ENCODE measurements at places on chromosomes 1 and 21.
A peak's percentile ranks its signal among the peaks of the same experiment; 100 is the strongest.

DNA sequence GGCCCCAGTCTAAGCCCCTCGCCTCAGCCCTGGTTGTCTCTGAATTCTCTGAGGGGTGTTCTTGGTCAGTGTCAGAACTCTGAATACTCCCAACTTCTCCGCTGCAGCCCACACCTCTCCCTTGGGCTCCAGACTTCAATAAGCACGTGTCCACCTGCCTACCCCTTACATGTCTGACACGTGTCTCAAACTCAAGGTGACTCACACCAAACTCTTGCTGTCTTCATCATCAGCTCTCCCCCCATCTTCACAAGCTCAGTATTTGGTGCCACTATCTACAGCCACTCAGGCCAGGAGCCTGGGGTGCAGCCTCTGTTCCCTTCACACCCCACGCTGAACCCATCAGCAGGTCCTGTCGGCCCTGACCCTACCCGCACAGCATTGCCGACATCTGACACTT, 18.8 kb upstream of the UBXN10 start:
- DNase-seq, result no peak

DNA sequence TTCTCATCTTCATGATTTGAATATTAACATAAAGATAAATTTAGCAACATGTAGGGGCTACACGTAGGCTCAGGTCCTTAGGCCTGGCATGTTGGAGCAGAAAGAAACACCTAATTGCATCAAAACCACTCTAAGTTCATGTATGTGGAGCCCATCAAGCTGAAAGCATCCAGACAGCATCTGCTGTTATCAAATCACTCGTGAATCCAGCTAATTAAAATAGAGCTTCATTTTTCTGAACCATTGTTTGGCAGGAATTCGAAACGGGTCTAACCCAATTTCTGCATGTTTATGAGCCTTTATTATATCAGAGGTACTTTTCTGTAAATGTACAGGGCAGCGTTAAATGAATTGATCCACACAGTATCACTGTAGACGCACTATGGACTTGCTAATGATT, 45.7 kb downstream of the PEX14 start:
- DNase-seq, result no peak

- peak; percentile 32 for DNase-seq
Observed at GRCh38 chr1:96357141-96357765, 364.3 kb upstream of the PTBP2 start.

GRCh38 chr21:37874481-37874880, 41.8 kb downstream of the KCNJ6 start:
- no peak for DNase-seq

GRCh38 chr1:228706305-228706704, 29.0 kb upstream of the RHOU start:
- no peak for DNase-seq

- DNase-seq, result peak; percentile 48
Observed at GRCh38 chr1:222769971-222770620, 33.1 kb downstream of the FAM177B start.

DNA sequence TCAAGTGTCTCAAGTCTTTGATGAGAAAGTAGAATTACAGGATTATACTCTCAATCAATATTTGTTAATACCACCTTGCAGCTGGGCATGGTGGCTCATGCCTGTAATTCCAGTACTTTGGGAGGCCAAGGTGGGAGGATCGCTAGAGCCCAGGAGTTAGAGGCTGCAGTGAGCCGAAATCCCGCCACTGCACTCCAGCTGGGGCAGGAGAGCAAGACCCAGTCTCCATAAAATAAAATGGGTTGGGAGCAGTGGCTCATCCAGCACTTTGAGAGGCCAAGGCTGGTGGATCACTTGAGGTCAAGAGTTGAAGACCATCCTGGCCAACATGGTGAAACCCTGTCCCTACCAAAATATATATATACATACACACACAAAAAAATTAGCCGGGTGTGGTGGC, 1.2 kb upstream of the NCMAP start:
- no peak for DNase-seq

DNA sequence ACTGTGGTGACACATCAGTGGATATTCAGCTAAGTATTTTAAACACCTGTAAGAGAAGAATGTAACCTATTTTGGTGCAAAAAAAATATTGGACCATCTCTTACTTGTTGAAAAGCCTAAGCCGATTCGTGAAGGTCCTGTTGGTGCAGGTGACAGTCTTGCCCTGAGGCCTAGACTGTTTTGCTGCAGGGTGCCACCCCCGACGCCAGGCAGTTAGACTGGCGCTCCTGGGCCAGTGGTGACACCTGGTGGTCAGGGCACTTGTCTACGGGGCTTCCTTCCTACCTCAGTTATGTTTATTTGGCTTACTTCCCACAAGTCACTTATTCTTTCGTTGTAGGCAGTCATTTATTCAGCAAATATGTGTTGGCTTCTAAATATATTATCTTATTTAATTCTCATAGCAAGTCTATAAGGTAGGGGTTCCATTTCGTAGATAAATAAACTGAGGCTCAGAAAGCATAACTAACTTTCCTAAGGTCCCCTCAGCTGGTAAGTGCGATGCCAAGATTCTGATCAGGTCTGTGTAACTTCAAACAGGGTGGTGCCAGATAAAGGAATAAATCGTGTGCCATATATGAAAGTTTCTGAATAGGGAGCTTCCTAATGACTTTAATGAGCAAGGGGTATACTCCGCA, 1.9 kb downstream of the EEIG2 start:
- DNase-seq, result peak; percentile 14

GRCh38 chr1:61012341-61012761, 70.0 kb upstream of the NFIA start:
- no peak for DNase-seq

DNA sequence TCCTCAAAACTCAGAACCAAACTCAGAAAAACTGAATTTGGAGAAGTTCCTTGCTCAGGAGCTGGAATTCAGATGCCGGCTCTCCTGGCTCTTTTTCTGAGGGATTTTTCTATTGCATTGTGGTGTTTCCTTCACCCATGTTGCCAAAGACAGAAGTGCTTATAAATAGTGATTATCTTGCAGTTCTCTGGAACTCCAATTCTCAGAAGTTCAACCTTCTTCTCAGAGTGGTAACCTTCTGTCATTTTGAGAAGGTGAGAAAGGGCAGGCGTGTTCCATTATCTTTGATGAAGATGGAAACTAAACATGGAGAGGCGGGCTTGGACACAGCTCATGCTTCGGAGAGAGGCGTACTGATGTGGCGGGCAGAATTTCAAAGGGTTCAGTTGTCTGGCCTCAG, 12.4 kb upstream of the ETV3 start:
- DNase-seq, result no peak

DNA sequence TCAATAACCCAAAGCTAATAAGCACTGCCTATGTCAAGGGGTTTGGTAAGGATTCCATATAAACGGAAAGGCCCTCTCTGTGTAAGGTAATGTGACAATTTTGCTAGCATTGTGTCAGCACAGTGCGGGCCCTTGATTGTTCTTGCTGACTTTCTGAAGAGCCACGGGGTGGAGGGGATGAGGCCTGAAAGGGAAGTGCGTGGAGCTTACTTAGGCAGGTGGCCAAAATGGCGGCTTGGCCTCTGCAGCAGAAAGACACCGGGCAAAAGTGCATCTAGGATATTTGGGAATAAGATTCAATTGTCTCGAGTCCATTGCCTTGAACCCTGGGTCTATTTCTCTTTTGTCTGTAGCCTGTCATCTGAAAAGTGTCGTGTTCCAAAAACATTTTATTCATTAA, 114.3 kb downstream of the TGFB2 start:
- peak; percentile 75 for DNase-seq

GRCh38 chr1:81936853-81937252, 136.1 kb downstream of the ADGRL2 start:
- DNase-seq, result no peak

GRCh38 chr21:46157396-46157986, 2.1 kb upstream of the FTCD start:
- no peak for DNase-seq

GRCh38 chr1:20632386-20632785, 872 bp upstream of the PINK1 start:
- DNase-seq, result no peak

- DNase-seq, result no peak
Observed at GRCh38 chr1:63475761-63476160, 47.3 kb downstream of the ITGB3BP start.

DNA sequence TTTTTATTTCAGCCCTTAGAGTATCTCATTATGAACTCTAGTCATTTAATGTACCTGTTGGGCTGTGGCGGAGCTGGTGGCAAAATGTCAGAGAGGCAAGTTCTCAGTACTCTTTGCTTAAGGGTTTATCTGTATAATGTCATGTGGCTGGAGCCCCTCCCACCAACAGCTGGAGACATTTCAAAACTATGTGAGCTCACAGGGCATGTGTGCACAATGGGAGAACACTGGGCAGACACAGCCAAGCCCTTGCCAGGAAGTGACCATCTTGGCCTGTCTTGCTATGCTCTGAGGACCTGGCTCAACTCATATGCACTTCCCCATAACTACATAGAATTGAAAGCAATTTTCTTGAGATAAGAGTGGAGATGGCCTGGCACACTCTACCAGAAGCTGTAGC, 296.4 kb downstream of the PTPRU start:
- no peak for DNase-seq

GRCh38 chr1:28735961-28736449, 735 bp upstream of the YTHDF2 start:
- no peak for DNase-seq

DNA sequence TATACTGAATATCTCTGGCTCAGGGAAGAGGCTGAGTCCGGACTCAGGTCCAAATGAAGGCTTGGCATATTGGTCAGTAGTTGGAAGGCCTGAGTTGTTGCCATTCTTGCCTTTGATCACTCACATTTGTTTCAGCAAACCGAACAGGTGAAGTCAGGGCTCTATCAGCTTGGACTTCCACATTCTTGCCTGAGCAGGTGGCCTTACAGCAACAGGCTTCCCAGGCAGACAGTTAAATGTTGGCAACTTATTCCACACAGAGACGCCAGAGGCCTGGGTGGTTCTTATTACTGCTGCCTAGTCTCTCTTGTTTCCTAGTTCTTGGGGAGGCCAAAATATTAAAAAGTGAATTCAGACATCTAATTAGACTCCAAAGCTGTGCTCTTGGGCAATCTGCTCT, 36.6 kb downstream of the XCL2 start:
- no peak for DNase-seq

DNA sequence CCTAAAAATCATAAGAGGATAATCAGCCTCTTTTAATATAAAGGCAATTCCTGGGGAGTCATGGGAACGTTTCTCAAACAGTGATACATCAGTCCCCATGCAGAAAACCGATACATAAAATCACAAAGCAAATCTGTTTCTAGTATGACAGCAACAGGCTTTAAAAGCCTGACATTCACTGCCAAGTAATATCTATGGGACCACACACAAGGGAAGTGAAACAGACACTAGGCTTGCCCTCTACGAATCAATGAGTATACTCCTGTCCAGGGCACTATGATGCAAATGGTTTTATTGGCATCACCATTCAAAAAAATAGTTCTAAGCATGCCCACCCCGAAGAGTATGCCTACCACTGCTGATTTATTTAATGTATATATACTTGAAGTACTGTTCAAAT, 54.4 kb downstream of the TIAM1 start:
- no peak for DNase-seq

DNA sequence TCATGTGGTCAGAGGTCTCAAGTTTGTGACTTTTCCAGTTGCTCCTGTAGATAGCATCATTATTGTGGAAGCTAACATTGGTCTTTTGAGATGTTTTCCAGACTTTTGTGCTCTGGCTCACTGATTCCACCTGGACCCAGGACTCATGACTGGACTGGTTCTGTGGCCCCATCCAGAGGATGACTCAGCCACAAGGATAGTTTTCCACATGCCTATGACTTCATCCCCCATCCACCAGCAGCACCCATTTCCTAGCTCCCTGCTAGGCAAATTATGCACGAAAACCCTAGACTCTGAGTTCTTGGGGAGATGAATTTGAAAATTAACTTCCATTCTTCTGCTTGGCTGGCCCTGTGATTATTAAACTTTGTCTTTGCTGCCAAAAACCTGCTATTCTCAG, 949.3 kb downstream of the MRPL39 start:
- DNase-seq, result no peak

- DNase-seq, result no peak
Observed at GRCh38 chr1:202107321-202107761, 15.4 kb upstream of the GPR37L1 start.

- no peak for DNase-seq
Observed at GRCh38 chr1:154463512-154463990, 38.5 kb upstream of the TDRD10 start.

DNA sequence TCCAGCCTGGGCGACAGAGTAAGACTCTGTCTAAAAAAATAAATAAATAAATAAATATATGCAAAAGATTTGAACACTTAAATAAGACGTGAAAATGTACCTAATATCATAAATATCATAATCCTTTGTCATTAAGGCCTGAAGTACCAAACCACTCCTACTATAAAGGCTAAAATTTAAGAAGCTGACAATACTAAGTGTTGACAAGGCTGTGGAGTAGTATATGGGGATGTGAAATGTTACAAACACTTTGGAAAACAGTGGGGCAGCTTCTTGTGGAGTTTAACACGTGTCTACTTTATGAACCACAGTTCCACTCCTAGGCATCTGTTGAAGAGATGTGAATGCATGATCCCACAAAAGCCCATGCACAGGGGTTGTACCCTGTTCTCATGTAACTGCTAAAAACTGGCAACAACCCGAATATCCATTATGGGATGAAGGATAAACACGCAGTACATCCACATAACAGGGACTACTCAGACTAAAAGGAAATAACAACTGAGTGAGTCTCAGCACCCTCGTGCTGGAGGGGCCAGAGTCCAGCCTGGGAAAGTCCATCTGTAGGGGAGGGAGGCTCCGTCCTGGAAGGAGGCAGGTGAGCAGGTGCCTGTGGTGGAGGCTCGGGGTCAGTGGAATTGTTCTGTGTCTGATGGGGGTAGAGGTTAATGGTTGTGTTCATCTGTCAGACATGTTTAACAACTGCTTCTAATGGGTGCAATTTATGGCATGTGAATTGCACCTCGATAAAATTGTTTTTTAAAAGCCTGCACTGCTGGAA, 6.7 kb upstream of the SLC19A1 start:
- DNase-seq, result no peak

DNA sequence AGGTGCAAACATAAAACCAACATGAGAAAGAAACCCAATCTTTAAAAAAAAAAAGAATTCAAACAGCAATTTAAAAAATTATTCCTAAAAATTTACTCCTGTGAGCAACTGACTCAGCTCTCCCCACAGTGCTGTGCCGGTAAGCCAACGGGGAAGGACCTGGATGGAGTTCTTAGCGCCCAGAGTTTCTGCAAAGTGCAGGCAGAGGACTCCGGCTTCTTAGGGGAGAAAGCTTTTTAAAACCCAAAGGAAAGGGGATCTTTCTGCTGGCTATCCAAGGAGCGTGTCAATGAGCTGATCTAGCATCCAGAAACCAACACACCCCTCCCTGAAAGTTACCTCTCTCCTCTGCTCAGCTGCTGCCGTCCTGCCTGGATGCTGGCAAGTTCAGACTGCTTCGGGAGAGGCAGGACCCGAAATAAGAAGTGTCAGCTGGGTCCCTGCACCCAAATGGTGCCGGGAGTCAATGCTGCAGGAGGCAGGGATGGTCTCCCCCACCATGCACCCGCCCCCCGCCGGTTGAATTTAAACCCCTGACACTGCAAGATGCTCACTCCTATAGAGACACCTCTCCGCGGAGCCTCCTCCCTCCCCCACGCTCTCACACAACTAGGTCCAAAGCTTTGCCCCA, 32.2 kb upstream of the H6PD start:
- DNase-seq, result no peak

- no peak for DNase-seq
Observed at GRCh38 chr1:27779122-27779521, 6.1 kb downstream of the STX12 start.

- DNase-seq, result no peak
Observed at GRCh38 chr1:219517031-219517430, 95.9 kb downstream of the ZC3H11B start.

Measured in fibroblast of lung (primary cell).